ENCODE measurements at places on chromosomes 1 and 21. TPM values are rescaled to one million over a fixed set of nuclear protein-coding genes. Genes with fewer than 3 reads are reported as not detected.

SLAMF8 gene
- 0.37 TPM for total RNA-seq

SLFNL1 gene
- not detected for total RNA-seq

CA6 gene
- not detected for total RNA-seq

KCNA10 gene
- total RNA-seq, result not detected

- no peaks in the 10 kb centered on the region for H3K4me1 ChIP-seq
- no peaks in the 10 kb centered on the region for H3K36me3 ChIP-seq
- DNase-seq, result no peak
- no peak overlapping the region for H3K4me3 ChIP-seq
- H3K27me3 ChIP-seq, result no peaks in the 10 kb centered on the region
Observed at GRCh38 chr1:224234017-224234416, 51.0 kb downstream of the DEGS1 start.

DNA sequence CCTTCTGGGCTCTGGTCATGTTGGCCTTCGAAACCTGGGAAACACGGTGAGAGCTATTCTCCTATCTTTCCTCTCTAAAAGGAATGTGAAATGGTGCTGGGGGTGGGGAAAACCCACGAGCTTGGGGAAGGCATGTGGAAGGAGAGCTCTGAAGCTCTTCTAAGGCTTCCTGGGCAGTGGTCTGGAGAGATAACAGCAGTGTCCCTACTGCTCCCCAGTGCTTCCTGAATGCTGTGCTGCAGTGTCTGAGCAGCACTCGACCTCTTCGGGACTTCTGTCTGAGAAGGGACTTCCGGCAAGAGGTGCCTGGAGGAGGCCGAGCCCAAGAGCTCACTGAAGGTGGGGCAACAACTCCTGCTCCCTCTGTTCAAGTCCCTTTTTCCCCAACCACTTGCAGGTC, 2.8 kb downstream of the USP21 start:
- H3K4me3 ChIP-seq, result no peak overlapping the region
- no peaks in the 10 kb centered on the region for H3K27me3 ChIP-seq
- H3K4me1 ChIP-seq, result peaks cover 26% of the 10 kb centered on the region

- peaks cover 3% of the 10 kb centered on the region for H3K36me3 ChIP-seq
- no peak for DNase-seq
- H3K27ac ChIP-seq, result no peak overlapping the region
- no peaks in the 10 kb centered on the region for H3K27me3 ChIP-seq
Observed at GRCh38 chr21:32332463-32332951, 33.9 kb downstream of the MRAP start.

GRCh38 chr1:212077028-212077427, 41.5 kb downstream of the DTL start:
- no peaks in the 10 kb centered on the region for H3K36me3 ChIP-seq
- H3K4me3 ChIP-seq, result no peak overlapping the region
- no peak for DNase-seq
- H3K27ac ChIP-seq, result no peak overlapping the region
- H3K4me1 ChIP-seq, result no peaks in the 10 kb centered on the region
- H3K27me3 ChIP-seq, result no peaks in the 10 kb centered on the region

DNA sequence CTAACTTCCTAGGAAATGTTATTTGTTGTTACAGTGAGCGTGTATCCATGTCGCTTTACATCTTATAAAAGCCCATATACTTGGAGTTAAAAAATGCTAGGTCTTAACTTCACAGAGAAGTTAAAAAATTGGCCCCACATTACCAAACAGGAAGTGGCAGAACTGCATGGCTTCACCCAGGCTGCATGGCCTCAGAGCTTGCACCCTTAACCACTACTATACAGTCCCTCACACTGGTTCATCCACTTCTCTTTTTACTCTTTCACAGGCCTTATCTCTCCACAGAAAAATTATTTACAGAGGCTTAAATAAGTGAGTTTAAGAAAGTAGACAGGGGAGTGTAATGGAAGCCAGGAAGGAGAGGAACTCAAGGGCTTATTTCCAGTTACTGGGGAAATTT, 402.5 kb downstream of the HHAT start:
- no peaks in the 10 kb centered on the region for H3K27me3 ChIP-seq
- no peak overlapping the region for H3K27ac ChIP-seq
- no peak overlapping the region for H3K4me3 ChIP-seq
- no peaks in the 10 kb centered on the region for H3K4me1 ChIP-seq
- DNase-seq, result no peak

GRCh38 chr1:61404597-61405376, 320.2 kb downstream of the TM2D1 start:
- no peak overlapping the region for H3K4me3 ChIP-seq
- peak overlapping the region; percentile 38 for H3K27ac ChIP-seq
- H3K4me1 ChIP-seq, result peaks cover 17% of the 10 kb centered on the region

DNA sequence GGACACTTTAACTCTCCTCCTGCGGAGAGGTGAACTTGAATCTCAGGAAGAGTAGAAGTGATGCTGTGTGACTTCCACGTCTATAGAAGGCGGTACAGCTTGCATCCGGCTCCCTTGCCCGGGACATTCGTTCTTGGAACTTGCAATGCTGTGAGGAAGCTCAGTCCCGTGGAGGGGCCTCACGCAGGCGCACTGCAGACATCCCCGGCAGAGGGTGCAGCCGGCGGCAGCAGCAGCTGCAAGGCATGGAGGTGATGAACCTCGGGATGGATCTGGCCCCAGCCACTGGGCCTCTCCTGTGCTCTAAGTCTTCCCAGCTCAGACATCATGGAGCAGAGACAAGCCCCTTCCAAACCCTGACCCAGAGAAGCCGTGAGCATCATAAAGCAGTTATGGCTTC, 61.8 kb upstream of the SOD1 start:
- no peak for DNase-seq
- H3K27ac ChIP-seq, result no peak overlapping the region
- no peaks in the 10 kb centered on the region for H3K36me3 ChIP-seq
- H3K27me3 ChIP-seq, result no peaks in the 10 kb centered on the region
- no peaks in the 10 kb centered on the region for H3K4me1 ChIP-seq

DNA sequence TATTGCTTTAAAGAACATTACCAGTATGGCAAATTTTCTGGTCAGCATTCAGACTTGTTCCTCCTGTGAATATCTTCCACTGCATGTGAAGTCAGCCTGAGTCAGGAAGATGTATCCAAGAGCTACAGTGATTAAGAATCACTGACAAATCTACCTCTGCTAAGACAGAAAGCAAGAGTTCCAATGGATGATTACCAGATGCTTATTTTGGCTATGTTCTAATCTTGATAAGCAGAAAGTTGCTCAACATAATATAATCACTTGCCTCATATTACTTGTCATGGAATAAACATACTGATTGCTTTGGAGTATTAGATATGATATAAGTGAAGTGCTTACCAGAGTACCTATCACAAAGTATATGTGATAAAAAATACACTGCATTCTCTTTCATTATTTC, 738.1 kb downstream of the ADGRL2 start:
- H3K27me3 ChIP-seq, result no peaks in the 10 kb centered on the region
- no peaks in the 10 kb centered on the region for H3K36me3 ChIP-seq
- no peak overlapping the region for H3K27ac ChIP-seq
- no peak overlapping the region for H3K4me3 ChIP-seq
- H3K4me1 ChIP-seq, result no peaks in the 10 kb centered on the region

DNA sequence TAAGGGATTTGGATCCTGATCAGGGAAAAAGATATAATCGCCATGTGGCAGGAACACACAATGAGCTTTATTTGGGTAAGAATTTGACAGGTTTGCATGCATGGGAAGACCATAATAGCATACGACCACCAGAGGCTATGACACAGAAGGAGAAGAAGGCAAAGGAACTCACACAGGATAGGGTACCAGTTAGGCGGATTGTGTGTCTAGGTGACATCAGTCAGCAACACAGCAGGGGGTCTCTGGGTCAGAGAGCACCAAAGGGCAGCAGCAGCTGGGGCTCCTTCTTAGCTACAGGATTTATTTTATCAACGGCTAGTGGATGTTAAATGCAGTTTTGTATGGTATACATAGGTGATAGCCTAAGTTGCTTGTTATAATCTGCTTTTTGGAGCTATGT, 551.3 kb downstream of the KCNT2 start:
- H3K4me3 ChIP-seq, result no peak overlapping the region
- no peak overlapping the region for H3K27ac ChIP-seq
- no peak for DNase-seq

DNA sequence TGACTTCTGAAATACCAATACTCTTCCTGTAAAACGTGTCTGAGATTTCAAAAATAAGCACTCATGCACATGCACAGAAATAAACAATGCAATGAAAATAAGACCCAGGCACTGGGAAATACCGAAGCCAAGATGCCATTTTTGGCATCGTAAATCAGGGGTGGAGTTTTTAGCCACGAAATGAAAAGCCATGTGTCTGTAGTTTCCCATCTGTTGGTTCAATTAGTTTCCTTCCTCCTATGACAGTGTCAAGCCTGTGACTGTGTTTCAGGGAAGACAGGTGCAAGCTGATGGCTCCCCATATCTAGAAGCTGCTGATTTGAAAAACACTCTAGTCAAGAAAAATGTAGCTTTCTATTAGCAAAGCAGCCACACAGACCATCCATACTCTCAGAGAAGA, 480.4 kb upstream of the CAMK1G start:
- peaks cover 3% of the 10 kb centered on the region for H3K4me1 ChIP-seq
- no peaks in the 10 kb centered on the region for H3K36me3 ChIP-seq
- no peak overlapping the region for H3K4me3 ChIP-seq
- H3K27ac ChIP-seq, result no peak overlapping the region

DNA sequence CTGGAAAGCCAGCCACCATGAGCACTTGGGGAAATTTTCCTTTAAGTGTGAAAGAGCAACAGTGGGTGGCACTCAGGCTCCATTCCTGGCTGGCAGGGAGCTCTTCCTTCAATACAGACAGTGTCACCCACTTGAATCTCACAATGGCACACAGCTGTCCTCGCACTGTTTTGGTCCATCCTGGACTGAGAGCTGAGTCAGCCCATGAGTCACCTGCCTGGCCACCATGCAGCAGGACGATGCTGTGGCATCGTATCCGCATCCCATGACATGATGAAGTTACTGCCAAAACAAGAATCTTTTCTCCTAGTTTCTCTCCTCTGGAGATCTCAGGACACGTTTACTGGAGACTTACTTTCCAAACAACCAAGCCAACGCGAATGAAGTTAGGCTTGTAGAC, 6.0 kb downstream of the TMPRSS2 start:
- DNase-seq, result no peak
- H3K4me3 ChIP-seq, result no peak overlapping the region
- peak overlapping the region; percentile 93 for H3K27ac ChIP-seq

DNA sequence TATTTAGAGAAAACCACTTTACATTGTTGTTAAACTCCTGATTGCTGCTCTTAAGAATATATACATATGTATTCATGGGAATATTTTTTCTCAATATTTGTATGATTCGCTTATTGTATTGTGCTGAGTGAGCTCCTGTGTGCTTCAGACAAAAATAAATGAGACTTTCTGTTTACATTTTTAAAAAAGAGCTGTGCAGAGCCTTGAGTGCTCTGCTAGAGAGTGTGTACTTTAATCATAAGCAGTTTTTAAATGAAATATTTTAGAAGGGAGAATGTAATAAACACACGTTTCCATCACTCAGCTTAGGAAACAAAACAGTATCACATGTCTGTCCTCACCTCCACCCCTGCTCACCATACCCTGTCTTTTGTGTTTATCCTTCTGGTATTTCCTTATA, 9.7 kb downstream of the PTPN14 start:
- no peak overlapping the region for H3K27ac ChIP-seq
- DNase-seq, result no peak
- no peaks in the 10 kb centered on the region for H3K4me1 ChIP-seq
- H3K36me3 ChIP-seq, result no peaks in the 10 kb centered on the region
- H3K4me3 ChIP-seq, result no peak overlapping the region

- no peak overlapping the region for H3K27ac ChIP-seq
- no peak overlapping the region for H3K4me3 ChIP-seq
- no peaks in the 10 kb centered on the region for H3K27me3 ChIP-seq
- no peaks in the 10 kb centered on the region for H3K36me3 ChIP-seq
Observed at GRCh38 chr1:4797016-4797410, 142.6 kb downstream of the AJAP1 start.
